ENCODE measurements at places on chromosomes 2 and 18. TPM values are rescaled to one million over a fixed set of nuclear protein-coding genes. Genes with fewer than 3 reads are reported as not detected.

DNA sequence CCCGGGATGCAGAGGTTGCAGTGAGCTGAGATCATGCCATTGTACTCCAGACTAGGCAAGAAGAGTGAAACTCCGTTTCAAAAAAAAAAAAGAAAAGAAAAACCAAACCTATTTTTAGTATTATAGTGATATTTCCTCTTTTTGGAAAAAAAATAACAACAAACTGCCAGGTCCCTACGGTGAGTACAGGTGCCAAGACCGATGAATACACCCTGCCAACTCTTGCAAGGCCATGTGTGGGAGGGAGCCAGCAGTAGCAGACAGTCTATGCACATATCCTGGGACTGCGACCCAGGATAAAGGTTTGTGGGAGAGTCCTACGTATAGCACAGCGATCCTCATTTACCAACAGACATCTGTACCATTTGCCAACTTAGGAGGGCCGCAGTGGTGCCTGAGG is 69.6 kb upstream of the DNMT3A start:
- no peak for DNase-seq

SMYD1 gene
- not detected for total RNA-seq

DNA sequence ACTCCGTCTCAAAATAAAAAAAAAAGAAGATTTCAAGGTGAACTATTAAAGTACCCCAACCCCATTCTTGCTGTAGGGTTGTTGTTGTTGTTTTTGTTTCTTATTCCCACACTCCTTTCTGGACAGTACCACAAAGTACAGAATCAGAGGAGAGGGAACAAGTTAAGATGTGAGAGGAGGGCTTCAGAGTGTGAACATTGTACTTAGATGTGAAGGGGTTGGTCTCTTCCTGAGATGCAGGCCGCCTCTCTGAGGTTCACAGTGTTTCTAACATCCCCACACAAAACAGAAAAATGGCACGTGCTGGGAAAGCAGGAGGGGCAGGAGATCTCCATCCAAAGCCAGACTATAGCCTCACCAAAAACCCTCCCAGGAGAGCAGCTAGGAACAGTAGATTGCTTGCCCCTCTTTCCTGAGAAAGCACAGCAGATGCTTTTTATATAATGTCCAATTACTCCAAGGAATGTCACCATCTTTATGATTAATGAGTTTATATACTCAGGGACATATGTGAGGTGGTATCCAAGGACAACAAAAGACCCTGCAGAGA is 22.6 kb downstream of the ADD2 start:
- no peak for DNase-seq

- DNase-seq, result no peak
Measured at GRCh38 chr2:189836644-189837043, 52.4 kb downstream of the PMS1 start.

CARF gene
- total RNA-seq, result 9.0 TPM

IL1R1 gene
- 0.22 TPM for total RNA-seq

DNA sequence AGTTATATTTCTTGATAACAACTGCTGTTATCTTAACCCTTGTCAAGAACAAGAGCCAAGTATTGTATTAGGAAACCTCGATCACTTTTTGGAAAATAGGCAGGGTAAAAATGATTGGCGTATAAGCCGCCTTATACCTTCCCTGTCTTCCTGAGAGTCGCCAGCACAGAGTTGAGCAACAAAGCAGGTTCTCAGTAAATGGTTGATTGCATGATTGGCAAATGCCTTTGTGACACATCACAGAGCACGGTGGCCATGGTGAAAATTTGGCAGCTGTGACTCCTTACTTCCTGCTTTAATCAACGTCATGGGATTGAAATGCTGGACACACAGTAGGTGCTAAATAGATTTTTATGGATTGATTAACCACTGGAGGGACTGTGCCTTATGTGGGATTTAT is 3.9 kb upstream of the KLHL29 start:
- peak; percentile 26 for DNase-seq

DRC1 gene
- total RNA-seq, result not detected

DNA sequence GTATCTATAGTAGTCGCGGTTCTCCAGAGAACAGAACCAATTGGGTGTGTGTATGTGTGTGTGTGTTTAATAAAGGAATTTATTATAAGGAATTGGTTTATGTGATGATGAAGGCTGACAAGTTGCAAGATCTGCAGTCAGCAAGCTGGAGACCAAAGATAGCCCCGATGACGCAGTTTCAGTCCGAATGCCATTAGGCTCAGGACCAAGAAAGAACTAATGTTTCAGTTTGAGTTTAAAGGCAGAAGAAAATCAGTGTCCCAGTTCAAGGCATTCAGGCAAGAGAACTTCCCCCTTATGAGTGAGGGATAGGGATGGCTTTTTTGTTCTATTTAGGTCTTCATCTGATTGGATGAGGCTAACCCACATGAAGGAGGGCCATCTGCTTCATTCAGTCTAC is 221.6 kb downstream of the HNMT start:
- no peak for DNase-seq

UGGT1 gene
- 28.4 TPM for total RNA-seq

GRCh38 chr2:177193240-177193639 is 19.4 kb upstream of the HNRNPA3 start:
- no peak for DNase-seq

CFAP65 gene
- total RNA-seq, result not detected

GRCh38 chr2:198191651-198192050 is 387.3 kb downstream of the PLCL1 start:
- no peak for DNase-seq

ETAA1 gene
- 10.4 TPM for total RNA-seq

DNA sequence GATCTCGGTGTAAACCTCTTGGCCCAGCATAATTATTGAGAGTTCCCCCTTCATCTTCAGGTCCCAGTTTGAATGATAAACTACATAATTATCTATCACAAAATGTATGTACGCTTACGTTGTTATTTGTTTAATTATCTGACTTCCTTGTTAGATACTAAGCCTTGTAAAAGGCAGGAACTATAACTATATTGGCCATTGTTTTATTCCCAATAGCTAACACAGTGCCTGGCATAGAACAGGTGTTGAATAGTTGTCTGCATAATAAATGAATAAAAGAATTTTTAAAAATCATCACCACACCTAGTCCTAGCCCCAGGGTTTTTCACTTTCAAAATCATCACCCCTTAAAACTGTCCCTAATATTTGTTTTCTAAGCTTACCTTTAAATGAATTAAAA is 207.9 kb downstream of the MREG start:
- DNase-seq, result no peak

DNA sequence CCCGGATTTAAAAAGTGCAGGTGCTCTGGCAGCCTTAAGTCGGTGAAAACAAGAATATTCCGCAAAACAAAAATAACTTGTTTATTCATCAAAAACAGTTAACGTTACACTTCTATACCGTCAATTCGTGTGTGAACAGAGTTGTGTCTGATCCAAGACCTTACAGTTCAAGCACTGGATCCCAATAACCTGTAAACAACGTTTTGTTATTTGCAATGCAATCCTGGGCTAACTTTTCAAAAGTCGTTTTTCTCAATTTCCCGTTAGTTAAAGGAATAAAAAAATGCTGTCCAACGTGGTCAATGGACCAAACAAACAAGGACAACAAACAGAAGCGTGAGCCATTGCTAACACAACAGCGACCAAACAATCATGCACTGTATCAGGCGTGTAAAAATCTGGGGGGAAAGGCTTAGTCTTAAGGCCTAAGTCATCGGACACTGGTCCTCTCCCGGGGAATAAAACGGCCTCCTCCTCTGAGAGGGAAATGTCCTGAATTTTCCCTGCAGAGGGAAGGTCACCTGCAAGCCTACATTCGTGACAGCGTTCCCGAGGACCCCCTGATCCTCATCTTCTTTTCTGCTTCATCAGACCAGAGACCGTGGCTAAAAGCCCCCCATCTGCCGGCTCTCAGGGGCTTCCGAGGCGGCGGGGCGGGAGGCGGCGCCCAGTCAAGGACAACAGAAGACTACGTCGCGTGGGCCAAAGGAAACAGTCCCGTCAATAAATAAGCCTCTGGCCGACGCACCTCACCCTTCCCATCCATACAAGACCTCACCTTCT is 490 bp downstream of the NDUFS1 start:
- DNase-seq, result no peak

DNA sequence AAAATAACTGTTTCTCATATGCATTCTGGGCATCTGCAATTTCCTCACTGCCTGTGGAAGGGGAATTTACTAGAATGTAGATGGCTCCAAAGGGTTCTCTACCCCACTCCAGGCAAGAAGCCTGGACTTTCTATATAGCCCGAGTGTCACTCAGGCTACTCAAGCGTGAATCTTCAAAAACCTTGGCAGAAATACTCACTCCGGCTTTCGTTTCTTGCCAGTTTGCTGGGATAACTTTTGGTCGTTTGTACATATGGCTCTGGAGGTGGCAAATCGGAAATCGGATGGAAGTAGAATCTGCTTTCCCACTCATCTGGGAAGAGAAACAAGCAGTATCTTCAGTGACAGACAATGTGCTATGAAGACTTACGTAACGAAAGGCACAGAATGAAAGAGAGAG is 30.7 kb downstream of the WIPF1 start:
- no peak for DNase-seq

MBOAT2 gene
- total RNA-seq, result 1.9 TPM

- no peak for DNase-seq
Measured at GRCh38 chr18:67081482-67082211, 434.9 kb downstream of the DSEL start.

AFF3 gene
- 15.7 TPM for total RNA-seq

KCNJ13 gene
- total RNA-seq, result not detected

- no peak for DNase-seq
Measured at GRCh38 chr2:61451178-61451577, 19.7 kb downstream of the USP34 start.

GRCh38 chr2:239824046-239824694 is 201.0 kb downstream of the NDUFA10 start:
- no peak for DNase-seq

GRCh38 chr2:27721335-27721734 is 50.2 kb upstream of the MRPL33 start:
- DNase-seq, result no peak

DNA sequence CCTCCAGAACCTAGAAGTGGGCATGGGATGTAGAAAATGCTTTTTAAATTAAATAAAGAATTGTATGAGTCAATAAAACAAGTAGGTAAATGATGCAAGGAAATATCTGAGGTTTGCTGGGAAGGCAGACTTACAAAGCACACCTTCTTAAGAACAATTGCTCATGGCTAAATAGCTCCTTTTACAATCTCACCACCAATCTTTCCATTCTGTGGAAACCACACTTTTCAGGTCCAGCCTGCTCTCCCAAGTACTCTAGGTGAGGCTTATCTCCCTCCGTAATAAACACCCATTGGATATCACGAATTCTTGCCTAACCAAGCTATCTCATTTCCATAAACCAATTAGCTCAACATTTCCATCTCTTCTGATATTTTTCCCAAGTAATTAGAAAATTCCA is 91.5 kb upstream of the SLC8A1 start:
- DNase-seq, result no peak

- no peak for DNase-seq
Measured at GRCh38 chr2:142588269-142588668, 289.2 kb upstream of the KYNU start.

DNA sequence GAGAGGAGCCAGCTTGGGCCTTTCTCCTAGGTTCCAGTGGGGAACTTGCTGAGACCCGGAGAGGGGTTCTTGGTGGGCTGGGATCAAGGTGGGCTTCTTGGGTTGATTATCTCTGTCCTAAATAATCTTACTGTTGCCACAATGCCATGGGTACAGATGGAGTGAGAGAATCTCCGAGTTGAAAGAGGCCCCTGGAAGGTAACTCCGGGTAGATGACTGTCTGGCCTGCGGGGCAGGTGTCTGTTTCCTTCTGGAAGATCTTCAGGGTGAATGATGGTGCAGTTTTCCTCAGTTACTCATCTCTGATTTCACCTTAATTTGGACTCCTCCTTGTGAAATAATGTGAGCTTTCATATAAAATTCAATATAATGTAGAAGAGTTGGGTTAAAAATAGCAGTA is 159.4 kb downstream of the ACTR3 start:
- DNase-seq, result no peak

DNA sequence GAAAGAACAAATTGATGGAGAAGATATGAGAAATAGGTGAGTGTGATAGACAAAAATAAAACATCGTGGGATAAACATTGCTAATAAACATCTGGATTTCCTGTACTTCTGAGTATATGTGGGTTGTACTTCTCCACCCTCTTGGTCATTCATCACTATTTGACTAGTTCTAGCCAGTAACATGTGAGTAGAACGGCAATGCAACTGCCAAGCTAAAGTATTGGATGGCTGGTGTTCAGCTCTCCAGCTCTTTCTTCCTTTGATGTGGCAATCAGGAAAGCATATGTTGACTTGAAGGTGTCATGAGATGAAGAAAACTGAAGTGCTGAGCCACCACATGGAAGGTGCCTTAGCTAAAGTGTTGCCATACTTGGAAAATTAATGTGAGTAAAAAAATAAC is 144.9 kb downstream of the SCG2 start:
- DNase-seq, result no peak

DNA sequence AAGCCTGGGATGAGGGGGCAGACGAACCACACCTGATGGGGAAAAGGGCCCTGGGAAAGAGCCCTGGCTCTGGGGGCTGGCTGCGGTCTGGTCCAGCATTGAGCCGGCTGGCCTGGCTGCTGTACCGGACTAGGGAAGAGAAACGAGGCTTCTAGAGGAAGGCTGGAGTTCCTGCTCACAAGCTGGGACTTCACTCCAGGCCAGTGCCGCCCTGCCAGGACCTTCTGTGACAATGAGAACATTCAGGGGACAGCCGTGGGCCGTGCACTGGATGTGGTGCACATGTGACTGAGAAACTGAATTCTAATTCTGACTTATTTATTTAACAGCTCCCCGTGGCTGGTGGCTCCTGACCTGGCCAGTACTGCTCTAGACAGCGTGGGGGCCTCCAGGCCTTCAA is 269.3 kb downstream of the HDAC4 start:
- DNase-seq, result no peak

DNA sequence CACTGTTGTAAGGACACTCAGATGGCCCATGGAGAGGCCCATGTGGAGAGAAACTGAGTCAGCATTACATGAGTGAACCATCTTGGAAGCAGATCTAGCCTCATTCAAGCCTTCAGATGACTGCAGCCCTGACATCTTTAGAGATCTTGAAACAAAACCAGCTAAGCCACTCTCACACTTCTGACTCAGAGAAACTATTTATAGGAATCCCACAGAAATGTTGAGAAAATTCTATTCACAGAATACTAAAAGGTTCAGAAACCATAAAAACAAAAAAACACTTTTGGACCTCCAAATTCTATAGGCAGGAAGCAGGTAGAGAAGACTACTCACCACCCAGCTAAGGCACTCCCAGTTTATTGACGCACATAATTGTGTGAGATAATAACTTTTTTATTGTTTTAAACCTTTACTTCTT is 8.7 kb downstream of the TMEM169 start:
- no peak for DNase-seq

DNA sequence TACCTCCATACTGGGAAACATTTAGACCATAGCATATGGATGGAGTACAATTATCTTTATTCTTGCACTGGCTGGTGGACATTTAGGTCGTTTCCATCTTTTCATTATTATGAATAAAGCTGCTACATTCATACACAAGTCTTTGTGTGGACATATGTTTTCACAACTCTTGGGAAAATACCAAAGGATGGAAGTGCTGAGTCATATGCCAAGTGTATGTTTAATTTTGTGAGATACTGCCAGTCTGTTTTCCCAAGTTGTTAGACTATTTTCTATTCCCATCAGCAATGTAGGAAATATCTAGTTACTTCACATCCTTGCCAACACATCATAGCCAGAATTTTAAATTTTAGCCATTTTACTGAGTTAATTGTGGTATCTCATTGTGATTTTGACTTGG is 91.5 kb downstream of the GALNT13 start:
- no peak for DNase-seq

TANK gene
- 66.3 TPM for total RNA-seq

BOLL gene
- total RNA-seq, result not detected

RGPD4 gene
- total RNA-seq, result 0.63 TPM

SKA1 gene
- total RNA-seq, result 0.08 TPM

GRCh38 chr2:147420947-147421675 is 423.7 kb upstream of the ACVR2A start:
- DNase-seq, result no peak
